ENCODE measurements at places on chromosomes 7 and 10. TPM values are rescaled to one million over a fixed set of nuclear protein-coding genes. Genes with fewer than 3 reads are reported as not detected.

The SLC25A13 gene
- 12.1 TPM for total RNA-seq

The NUTM2D gene
- total RNA-seq, result under 0.01 TPM

- no peaks in the 10 kb centered on the region for H3K27me3 ChIP-seq
- no peak for DNase-seq
- H3K4me1 ChIP-seq, result no peaks in the 10 kb centered on the region
Observed at GRCh38 chr7:132904209-132904608, 177.7 kb downstream of the CHCHD3 start.

DNA sequence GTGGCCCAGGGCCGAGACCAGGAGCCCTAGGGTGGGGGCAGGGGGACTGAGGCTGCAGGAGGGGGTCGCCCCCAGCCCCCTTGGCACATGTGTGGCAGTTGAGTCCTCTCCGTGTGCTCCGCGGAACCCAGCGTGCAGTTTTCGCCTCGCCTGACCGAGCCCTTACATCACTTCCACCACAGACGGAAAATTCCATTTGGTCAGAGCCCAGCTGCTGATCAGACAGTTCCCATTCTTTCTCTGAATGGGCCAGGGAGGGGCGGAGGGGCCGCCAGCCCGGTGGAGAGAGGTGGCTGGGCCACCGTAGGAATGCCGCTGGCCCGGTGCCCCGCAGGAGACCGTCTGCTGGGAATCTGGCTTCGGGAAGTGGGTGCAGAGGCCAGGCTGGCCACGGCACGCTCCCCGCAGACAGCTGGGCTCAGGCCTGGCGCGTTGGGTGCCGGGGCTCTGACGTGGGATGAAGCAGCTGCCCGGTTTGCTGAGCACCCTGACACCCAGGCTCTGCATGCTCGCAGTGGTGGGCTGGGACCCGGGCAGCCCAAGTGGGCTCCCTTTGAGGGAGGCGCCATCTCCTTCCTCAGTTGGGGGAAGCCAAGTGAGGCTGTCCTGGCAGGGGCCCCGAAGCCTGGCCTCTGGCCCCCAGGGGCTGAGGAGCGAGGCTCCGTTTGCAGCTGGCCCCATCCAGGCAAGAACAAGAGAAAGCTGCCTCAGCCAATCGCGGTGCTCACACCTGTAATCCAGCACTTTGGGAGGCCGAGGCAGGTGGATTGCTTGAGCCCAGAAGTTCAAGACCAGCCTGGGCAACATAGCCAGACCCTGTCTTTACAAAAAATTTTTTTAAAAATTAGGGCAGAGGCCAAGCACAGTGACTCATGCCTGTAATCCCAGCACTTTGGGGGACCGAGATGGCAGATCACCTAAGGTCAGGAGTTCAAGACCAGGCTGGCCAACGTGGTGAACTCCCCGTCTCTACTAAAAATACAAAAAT, 9.9 kb downstream of the TTYH3 start:
- peaks cover 69% of the 10 kb centered on the region for H3K4me1 ChIP-seq
- H3K27me3 ChIP-seq, result no peaks in the 10 kb centered on the region
- H3K36me3 ChIP-seq, result no peaks in the 10 kb centered on the region

DNA sequence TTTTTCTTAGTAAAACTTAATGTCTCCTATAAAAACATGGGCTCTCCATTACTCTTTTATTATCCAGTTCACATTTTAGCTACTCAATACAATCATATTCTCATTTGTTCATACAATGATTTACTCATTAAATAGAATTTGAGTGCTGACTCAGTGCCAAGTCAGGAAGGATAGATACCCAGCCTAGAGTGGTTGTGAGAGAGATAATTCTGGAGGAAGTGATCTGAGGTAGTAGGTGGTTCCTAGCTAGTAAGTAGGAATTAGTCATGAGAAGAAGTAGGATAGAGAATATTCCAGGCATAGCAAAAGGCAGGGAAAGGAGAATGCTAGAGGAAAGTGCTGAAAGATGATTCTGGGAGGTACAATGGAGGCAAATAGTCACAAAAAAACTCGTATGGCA, 133.5 kb upstream of the MBL2 start:
- H3K4me3 ChIP-seq, result no peak overlapping the region
- H3K36me3 ChIP-seq, result no peaks in the 10 kb centered on the region
- no peak for DNase-seq
- H3K27ac ChIP-seq, result no peak overlapping the region
- no peaks in the 10 kb centered on the region for H3K27me3 ChIP-seq

DNA sequence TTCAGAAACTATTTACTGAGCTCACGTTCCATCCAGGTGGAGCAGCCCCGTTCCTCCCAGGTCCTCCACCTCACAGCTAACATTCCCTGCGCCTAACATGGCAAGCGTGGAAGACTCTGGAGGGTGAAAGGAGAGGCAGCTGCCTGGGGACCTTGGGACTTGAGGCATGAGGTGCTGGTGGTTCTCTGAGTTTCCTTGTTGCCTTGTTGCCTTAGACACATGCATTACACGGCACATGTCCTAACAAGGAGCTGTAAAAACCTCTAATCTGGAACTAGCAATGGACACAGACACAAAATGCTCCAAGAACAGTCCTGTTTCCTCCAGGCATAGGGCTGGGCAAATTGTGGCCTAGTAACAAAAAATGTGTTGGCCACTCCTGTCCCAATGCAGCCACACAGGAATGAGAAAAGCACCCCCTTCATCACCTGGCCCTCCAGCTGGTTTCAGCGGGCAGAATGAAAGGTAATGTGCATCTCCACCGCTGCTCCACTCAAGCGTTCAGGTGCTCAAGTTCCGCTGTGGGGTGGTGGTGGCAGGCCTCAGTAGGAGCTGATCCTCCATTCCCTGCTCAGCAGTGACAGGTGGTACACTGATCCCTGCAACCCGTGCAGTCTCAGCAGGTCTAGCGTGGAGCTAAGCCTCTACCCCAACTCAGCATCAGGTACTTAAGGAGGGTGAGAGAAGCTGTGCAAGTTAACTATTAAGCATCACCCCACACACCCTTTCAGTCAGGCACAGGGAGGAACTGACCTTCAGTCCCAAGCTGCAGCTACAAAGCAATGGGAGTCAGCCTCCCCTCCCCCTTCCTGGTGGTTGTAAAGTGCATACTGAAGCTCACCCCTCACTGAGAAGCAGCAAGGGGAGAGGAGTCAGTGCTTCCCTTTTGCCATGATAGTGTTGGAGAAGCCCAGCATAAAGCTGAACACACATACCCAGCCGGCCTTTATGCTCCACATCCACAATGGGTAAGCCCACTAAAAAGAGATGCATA, 382.8 kb downstream of the SDK1 start:
- no peaks in the 10 kb centered on the region for H3K36me3 ChIP-seq
- no peak for DNase-seq
- H3K4me3 ChIP-seq, result no peak overlapping the region
- H3K27ac ChIP-seq, result no peak overlapping the region
- H3K4me1 ChIP-seq, result no peaks in the 10 kb centered on the region
- no peaks in the 10 kb centered on the region for H3K27me3 ChIP-seq

DNA sequence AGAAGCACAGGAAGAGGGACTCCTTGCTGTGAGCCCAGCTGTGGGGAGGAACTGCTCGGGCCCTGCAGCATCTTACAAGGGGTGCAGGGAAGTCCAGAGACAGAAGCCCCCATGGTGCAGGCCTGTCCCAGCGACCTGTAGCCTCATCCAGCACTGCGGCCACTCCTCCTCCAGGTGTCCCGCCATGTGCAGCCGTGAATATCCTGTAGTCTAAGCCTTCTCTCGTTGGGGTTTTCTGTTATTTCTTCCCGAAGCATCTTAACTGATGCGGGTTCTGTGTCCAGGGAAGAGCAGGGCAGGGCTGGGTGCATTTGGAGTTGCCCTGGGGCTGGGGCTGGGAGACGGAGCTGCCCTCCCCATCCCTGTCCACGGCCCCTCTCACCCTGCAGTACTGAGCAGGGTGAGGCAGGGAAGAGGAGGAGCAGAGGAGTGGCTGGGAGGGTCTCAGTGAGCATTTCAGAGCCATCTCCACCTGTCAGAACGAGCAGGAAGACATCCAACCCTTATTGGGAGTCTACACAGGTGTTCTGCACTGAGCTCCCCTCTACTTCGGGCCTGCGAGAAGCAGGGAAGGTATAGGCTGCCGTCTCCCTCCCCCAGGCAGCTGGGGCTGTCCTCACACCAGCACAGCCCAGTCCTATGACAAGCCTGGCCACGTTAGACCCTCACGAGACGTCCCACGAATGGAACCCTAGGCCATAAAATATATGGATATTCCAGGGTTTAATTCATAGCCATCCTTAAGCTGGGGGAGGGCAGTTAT, 494.5 kb downstream of the DNAJB6 start:
- no peak overlapping the region for H3K27ac ChIP-seq
- H3K4me3 ChIP-seq, result no peak overlapping the region
- no peaks in the 10 kb centered on the region for H3K4me1 ChIP-seq
- H3K36me3 ChIP-seq, result no peaks in the 10 kb centered on the region
- no peaks in the 10 kb centered on the region for H3K27me3 ChIP-seq
- no peak for DNase-seq

GRCh38 chr10:66980246-66980815, 54.5 kb downstream of the LRRTM3 start:
- no peak overlapping the region for H3K4me3 ChIP-seq
- no peaks in the 10 kb centered on the region for H3K4me1 ChIP-seq
- DNase-seq, result no peak
- H3K27ac ChIP-seq, result no peak overlapping the region
- no peaks in the 10 kb centered on the region for H3K36me3 ChIP-seq
- no peaks in the 10 kb centered on the region for H3K27me3 ChIP-seq

The VGF gene
- total RNA-seq, result 0.55 TPM

The FGFR2 gene
- 170 TPM for total RNA-seq

The CYP2C19 gene
- 33.8 TPM for total RNA-seq

DNA sequence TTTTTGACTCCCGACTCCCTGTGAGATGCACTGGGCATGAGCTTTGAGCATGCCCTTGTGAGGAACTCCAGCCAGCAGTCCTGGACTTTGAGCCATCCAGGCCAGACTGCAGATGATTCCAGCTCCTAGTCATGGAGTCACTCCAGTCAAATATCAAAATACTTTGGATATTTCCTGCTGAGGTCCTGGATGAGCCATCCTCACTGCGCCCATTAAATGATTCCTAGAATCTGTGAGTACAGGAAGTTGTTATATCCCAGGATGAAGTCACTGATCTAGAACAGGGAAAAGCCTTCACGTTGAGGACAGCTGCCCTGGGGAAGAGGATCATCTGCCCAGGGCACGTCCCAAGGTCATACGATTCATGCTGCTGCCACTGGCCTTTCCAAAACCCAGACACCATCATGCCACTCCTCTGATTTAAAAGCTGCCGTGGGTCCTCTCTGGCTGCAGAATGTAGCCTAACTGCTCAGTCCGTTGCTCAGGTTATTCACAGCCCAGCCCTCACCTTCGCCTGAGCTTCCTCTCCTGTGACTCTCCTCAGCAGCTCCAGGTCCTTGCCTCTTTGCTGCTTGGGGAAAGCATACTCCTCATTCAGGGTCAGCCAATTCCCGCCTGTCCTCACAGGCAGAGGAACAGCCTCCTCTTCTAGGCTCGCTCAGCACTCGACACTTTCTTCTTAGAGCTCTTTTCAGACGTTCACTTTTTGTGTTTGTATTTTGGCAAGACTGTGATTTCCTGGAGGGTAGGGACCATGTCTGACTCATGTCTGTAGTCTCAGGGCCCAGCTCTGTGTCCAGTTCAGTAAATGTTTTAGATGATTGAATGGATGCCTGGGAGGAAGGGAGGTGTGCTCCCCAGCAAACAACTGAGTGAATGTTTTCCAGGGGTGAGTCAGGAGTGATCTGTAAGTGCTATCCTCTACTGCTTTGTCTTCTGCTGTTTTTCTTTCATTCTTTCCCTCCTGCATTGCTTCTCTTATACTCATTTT, 157.8 kb downstream of the SNX10 start:
- no peak overlapping the region for H3K4me3 ChIP-seq
- H3K27me3 ChIP-seq, result no peaks in the 10 kb centered on the region
- no peaks in the 10 kb centered on the region for H3K36me3 ChIP-seq
- no peak for DNase-seq
- no peaks in the 10 kb centered on the region for H3K4me1 ChIP-seq

DNA sequence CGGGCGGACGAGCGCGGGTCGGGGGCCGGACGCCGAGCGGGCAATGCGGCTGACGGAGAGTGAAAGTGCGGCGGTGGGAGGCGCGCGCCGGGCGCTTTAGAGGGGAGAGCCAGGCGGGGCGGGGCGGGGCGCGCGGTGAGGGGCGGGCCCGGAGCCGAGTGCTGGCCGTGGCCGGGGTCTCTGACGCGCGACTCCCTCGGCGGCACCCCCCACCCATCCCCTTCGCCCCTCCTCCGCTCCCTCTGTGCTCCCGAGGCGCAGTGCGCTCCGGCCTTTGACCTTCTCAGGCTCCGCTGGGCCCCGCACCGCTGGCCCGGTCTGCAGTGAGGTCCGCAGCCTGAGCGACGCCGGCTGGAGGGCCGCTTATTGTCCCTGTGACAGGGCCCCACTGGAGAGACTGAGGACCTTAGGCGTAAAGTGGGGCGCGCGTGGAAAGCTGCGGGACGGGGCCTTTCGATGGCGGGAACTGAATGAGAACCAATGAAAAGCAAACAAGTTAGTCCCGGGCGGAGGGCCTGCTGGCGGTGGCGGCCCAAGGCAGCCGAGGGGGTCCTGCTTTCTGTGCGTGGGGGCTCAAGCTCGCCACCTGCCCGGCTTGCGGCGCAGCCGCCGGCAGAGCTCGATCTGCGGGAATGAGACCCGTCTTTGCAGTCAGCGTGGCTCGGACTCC, at the start of gene CXCL12:
CXCL12 (minus strand) TSS at position 72 of the 670 bp plus-strand sequence. CDS start 92 bp downstream, outside the sequence.
- DNase-seq, result peak; percentile 81
- peaks cover 50% of the 10 kb centered on the region for H3K4me1 ChIP-seq
- H3K27ac ChIP-seq, result peak within 1 kb of the TSS; percentile 78
- peak within 1 kb of the TSS; percentile 56 for H3K4me3 ChIP-seq
- no peaks in the 10 kb centered on the region for H3K36me3 ChIP-seq

DNA sequence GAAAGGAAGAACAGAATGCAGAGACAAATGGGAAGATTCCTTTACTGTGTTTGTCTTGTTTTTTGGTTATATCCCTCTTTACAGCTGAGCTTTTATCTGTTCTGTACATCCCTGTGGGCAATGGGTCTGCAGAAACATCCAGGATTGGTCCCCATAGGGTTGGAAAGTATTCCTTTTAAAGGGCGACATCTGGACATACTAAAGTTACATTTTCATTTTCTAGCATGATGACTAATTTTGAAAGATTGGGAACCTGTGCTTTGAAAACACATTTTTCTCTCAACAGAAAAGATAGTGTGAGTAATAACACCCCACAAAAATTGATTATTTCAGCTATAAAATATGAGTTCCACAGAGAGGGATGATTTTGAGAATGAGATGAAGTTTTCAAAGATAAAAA, 435.8 kb downstream of the GPAM start:
- no peak for DNase-seq
- no peak overlapping the region for H3K4me3 ChIP-seq
- H3K27me3 ChIP-seq, result no peaks in the 10 kb centered on the region

The DPYSL4 gene
- total RNA-seq, result not detected

The SAP25 gene
- total RNA-seq, result not detected

The NME8 gene
- not detected for total RNA-seq

GRCh38 chr10:8489823-8490222, 435.3 kb downstream of the GATA3 start:
- no peak overlapping the region for H3K4me3 ChIP-seq
- H3K36me3 ChIP-seq, result no peaks in the 10 kb centered on the region
- no peak overlapping the region for H3K27ac ChIP-seq
- no peaks in the 10 kb centered on the region for H3K4me1 ChIP-seq
- no peak for DNase-seq

GRCh38 chr10:13844651-13845050, 257.9 kb downstream of the PRPF18 start:
- no peak for DNase-seq
- H3K36me3 ChIP-seq, result no peaks in the 10 kb centered on the region
- peaks cover 15% of the 10 kb centered on the region for H3K4me1 ChIP-seq
- no peak overlapping the region for H3K27ac ChIP-seq

All from stomach (tissue), 19 donors.